ENCODE measurements at places on chromosomes 5 and 9.

DNA sequence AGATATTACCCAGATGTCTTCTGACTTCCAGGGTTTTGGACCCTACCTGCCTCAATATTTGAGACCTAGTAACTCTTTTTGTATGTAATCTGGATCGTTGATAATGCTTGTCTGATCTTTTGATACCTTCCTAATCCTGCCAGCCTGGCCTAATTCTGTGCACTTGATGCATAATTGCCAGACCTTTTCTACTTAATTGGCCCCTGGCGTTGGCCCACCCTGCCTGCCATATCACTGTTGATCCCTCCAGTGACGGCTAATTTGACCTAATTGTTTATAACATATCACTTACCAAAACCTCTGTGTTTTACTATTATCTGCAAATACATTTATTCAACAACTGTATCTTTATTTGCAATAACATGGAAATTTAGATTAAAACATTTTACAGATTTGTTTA, 49.0 kb downstream of the SLC44A1 start:
- no peak for DNase-seq

GRCh38 chr5:124923131-124923530, 176.7 kb upstream of the ZNF608 start:
- DNase-seq, result peak; percentile 87

DNA sequence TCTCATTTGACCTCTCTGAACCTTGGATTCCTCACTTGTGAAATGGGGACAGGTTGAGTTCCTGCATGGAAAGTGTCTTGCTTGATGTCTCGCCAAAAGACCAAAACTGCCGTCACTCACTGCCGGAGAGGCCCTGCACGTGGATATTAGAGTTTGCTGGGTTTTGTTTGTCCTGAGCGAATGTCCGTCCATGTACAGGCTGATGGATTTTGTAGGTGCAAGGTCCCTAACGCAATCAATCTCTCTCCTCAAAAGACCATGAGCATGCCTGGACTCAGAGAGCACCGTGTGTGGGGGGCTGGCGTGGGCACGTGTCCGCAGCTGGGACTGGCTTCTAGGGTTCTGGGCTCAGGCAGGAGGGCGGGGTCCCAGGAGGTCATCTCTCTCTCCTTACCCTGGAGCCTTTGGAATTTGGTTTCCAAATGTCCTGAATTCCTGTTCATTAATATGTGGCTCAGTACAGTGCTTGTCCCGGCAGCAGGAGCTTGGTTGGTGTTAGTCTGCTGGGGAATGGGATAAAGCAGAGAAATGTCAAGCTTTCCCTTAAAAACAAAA, 146.0 kb upstream of the IER5L start:
- DNase-seq, result no peak

DNA sequence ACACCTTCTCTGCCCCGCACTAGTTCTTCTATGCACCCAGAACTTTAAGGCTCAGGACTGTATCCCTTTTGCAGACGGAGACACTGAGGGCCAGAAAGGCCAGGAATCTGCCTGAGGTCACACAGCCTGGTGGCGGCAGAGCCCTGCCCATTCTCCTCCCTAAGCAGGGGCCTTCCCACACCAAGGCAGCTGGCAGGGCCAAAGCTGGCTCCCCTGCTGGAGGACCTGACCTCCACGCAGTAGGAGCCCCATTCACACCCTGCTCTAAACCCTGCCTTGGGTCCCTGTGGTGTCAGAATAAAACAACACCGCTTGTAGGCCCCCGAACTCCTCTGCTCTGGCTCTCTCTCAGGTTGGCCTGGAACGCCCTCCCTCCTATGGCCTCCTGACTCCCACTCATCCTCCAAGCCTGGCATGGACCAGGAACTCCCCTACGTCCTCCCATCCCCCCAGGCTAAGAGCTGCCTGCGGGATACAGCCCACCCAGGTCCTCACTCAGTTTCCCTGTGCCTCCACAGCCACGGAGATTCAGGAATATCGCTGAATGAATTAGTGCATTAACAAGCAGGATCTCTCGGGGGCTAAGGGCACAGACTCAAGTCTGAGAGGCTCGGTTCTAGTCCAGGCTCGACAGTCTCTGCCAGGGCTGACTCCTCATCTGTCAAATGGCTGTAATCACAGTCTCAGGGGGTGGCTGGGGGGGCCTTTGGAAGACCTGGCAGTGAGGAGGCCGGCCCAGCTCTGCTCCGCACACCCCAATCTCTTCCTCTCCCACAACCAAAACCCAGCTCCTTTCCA, 2.8 kb downstream of the ST6GALNAC6 start:
- no peak for DNase-seq

DNA sequence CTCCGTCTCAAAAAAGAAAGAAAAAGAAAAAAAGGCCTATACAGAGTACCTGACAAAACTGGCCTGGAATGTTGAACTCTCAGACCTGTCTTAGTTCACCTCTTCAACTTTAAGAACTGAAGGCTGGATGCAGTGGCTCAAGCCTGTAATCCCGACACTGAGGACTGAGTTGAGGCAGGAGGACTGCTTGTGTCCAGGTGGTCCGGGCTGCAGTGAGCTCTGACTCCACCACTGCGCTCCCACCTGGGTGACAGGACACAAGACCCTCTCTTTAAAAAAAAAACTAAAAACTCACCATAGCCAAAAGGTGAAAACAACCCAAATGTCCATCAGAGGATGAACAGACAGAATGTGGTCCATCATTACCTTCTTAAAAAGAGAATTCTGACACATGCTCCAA, 6.4 kb downstream of the MRPL41 start:
- DNase-seq, result no peak

Data from midbrain (tissue), 1 donor.